Hematopoietic multipotent progenitor cell treated with erythropoietin and hydrocortisone succinate and interleukin-3 and kit ligand, for 8 days (in vitro differentiated cells): ENCODE measurements at places on chromosomes 11 and 22.

DNA sequence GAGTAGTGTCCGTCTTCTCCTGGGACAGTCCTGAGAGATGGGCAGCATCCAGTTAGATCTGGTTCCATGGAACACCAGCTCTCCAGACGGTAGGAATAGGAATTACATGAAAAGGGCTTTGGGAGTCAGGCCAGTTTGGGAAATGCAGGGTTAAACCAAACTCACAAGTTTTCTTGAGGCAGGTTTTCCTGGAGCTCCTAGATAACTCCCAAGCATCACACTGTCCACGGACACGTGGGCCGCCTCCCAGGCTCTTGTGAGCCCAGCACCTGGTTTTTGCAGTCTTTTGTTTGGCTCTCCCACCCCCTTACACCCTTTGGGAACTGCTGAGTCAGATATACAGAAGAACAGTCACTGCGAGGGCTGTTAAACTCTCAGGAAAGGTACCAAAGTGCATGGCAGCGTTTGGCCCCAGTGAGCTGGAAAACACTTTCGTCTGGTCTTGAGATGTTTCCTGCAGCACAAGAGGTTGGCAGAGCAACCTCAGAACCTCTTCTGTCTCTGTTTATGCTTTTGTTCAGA lies 90.0 kb downstream of the BCR start:
- DNase-seq, result no peak

DNA sequence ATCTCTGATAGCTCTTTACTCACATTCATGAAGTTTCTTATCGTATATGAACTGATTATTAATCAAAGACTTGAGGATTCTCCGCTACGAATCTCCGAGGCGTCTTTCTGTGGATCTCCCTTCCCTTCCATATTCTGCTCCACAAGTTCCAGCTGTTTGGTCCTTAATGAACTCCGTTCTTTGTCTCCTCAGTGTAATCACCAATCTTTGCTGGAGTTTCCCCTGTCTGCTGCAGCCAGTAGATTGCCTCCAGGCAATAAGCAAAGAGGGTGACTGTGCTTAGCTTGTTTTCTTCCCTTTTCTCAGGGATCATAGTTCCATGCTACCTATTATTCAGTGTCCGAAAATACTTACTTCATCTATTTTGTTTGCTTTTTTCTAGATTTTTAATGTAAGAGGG lies 169.6 kb upstream of the FOLH1 start:
- DNase-seq, result no peak

DNA sequence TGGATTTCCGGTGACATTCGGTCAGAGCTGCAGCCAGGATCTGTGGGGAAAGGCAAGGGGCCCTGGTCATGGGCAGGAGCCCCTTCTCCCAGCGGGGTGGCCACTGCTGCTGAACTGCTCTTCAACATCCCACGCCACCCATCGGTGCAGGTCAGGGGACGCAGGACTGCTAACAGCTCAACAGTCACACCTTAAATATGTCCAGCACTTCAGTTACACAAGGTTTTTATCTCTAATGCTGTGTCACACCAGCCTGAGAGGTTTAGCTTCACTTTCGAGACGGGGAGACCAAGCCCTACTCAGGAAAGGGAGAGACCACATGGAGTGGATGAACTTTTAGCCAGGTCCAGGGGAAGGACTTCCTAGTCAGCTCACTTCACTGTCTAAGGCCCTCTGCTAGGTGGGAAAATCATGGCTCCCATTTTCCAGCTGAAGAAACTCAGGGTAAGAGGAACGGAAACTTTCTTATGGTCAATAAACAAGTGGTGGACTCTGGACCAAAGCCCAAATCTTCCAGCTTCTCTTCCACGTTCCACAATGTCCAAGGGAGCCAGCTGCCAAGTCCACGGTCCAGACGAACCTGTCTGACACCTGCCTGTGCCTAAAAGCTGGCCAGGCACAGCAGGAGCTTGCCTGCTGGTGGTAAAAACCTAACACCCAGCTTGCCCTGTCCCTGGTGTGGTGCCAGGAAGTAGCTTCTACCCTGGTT lies 21.0 kb upstream of the CHADL start:
- no peak for DNase-seq

GRCh38 chr11:48063424-48063978 lies 83.1 kb downstream of the PTPRJ start:
- DNase-seq, result no peak

DNA sequence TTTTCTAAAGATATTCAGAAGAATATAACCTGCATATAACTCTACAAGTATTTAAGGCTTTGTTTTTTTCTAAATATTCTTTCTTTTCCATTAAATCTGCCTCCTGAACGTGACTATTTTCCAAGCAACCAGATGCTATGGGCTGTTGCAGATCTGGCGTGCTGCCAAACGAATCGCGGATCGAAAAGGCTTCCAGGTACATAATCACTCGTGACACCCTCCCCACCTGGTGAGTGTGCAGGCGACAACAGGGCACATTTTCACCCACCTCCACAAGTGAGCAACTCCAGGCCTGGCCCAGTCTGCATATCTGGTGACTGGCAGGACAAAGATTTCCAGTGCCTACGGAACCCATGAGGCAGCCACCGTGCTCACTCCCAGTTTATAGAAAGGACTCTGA lies 660.1 kb downstream of the OPCML start:
- no peak for DNase-seq

GRCh38 chr11:6755953-6756347 lies 15.8 kb downstream of the OR2AG2 start:
- DNase-seq, result no peak

DNA sequence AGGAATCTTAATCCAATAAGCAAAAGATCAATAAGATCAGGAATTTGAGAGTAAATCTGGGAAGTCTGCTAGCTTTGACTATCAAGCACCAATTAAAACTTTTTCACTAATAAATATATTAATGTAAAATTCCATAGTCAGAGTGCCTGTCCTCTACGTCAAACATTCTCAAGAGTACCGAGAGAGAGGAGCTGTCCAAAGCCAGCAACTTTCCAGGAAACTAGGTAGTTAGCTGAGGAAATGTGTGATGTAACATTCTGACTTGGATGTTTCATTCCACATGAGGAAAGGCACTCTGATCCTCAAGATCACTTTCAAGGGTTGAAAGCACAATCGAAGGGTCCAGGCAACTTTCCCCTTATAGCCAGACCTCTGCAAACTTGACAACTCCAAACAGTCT lies 113.2 kb downstream of the STK33 start:
- DNase-seq, result no peak

DNA sequence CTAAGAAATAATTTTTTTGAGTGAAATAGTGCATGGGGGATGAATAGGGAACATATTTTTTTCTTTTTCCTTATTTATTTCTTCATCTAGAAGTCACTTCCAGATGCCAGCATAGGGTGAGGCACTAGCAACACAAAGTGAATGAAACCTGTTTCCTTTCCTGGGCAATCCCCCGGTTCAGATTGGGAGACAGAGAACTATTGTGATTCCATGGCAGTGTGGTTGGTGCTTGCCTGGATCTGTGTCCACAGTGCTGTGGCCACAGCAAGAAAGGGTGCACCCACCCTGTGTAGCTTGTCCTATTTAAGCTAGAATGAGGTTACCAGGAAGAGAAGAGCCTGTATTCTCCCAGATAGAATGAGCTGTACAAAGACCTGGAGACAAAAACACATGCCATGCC lies 57.6 kb downstream of the SLC5A1 start:
- no peak for DNase-seq

GRCh38 chr22:30121960-30122359 lies 41.7 kb downstream of the HORMAD2 start:
- DNase-seq, result no peak

- no peak for DNase-seq
Measured at GRCh38 chr11:1727096-1727690, 23.2 kb downstream of the IFITM10 start.

DNA sequence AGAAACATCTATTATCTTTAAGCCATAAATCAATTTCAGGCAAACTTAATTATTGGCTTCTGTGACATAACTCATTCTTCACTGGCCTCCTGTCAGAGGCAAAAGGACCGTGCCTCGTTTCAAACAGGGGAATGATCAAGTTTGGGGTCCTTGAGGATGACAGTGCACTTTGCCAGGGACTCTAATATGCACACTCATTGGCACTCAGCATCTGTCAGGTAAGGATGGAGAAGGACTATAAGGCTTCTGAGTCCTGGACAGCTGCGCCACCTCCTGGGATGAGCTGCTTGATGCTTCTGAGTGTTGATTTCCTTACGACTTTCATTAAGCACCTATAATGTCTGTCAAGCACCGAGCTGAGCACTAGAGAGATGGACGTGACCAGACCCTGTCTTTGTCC lies 20.2 kb downstream of the BPIFC start:
- peak; percentile 47 for DNase-seq

DNA sequence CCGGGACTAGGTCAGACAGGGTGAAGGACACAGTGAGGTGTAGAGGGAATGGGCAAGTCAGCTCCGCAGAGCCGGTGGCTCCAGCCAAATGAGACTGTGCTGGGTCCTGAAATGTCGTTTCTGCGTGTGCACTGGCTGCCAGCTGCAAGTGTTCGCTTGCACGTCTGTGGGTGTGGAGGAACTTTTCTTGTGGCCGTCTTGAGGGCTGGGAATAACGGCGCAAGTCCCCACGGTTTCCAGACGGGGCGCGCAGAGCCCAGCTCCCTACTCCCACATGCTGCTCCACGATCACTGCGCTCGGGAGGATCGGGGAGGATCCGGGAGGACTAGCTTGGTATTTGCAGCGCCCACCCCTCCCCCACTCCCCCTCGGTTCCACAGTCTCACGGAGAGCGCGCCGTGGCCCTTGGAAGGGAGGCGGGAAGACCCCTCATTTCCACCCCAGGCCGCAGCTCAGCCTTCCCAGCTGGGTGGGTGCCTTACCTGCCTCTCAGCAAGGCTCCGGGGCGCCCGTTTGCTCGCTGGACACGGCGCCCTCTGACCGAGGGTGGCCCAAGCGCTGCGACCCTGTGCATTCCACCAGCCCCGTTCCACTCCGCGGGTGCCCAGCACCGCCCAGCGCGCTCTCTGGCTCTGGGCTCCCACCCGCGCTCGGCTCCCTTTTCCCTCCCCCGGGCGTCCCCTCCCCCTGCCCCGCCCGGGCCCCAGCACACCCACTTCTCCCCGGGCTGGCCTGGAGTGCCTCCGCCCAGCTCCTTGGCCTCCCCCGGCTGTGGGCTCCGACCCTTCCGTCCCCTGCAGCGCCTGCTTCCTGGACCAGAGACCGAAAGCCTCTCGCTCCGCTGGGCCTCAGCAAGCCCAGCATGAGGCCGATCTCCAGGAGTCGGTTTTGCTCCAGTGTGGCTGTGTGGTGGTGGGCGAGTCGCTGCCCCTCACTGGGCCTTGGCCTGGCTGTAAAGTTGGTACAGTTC lies at the start of gene KCNE3:
TSS of gene KCNE3 (minus strand) at position 634 of the 970 bp plus-strand sequence. CDS start 9,986 bp downstream, outside the sequence.
- peak; percentile 45 for DNase-seq

DNA sequence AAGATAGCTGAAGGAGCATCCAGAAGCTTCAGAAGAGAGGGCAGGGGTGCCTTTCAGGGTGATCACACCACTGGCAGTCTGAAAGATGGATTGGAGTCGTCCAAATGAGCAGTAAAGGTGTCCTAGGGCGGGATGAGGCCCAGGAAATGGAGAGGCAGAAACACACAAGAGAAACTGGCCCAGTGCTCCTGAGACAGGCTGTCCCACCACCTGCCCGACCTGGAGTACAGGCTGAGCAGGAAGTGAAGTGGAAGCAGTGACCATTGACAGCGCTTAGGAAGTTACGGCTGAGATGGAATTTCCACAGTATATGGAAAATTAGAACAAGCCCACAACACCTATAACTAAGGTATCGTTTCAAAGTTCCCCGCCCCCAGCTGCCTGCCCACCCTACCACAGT lies 16.1 kb downstream of the EIF3F start:
- no peak for DNase-seq

GRCh38 chr11:23112987-23113886 lies 253.0 kb upstream of the CCDC179 start:
- peak; percentile 49 for DNase-seq

- DNase-seq, result no peak
Measured at GRCh38 chr11:47983464-47984397, 3.4 kb downstream of the PTPRJ start.

DNA sequence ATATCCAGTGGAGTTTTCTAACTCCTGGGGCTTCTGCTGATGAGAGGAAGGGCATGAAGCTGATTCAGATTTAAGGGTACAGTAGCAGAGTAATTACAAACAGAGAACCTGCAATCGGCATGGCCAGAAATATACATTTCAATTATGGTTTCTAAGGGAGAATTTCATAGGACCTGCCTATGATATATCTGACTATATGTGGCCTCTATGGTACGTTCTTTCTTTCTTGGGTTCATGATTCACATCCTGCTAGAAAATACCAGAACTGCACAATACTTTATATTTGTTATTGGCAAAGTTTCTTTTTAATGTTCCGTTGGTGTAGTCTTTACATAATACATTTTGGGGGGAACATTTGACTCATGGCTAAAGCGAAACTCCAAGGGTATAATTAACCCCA lies 63.1 kb upstream of the TTC12 start:
- DNase-seq, result no peak

- no peak for DNase-seq
Measured at GRCh38 chr11:3655547-3655946, 10.6 kb downstream of the ART1 start.

DNA sequence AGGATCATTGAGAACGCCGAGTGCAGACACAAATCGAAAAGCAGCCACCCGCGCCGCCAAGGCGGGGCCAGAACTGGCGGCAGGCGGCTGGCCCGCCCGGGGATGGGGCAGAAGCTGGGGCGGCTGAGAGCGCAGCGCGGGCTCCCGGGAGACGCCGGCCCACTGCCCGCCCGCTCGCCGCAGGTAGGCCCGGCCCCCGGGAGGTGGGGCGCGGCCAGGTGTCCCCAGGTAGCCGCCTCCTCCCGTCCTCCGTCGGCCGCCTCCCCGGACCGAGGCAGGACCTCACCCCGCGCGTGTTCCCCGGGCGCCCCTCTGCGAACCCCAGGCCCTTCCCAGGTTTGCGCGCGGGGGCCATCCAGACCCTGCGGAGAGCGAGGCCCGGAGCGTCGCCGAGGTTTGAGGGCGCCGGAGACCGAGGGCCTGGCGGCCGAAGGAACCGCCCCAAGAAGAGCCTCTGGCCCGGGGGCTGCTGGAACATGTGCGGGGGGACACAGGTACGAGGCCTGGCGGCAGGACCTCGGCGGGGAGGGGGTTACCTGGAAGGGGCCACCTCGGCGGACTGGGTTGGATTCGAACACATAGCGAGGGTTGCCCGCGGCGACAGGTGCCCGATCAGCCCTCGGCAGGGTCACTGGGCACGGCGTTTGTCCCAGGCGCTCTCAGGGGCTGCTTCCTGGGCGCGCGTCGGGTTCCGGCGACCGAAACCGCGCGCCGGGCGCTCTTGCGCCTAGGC lies at the start of gene PRRG4:
TSS of gene PRRG4 (plus strand) at position 248 of the 733 bp plus-strand sequence. CDS start 603 bp downstream, outside the sequence.
- DNase-seq, result peak; percentile 70

DNA sequence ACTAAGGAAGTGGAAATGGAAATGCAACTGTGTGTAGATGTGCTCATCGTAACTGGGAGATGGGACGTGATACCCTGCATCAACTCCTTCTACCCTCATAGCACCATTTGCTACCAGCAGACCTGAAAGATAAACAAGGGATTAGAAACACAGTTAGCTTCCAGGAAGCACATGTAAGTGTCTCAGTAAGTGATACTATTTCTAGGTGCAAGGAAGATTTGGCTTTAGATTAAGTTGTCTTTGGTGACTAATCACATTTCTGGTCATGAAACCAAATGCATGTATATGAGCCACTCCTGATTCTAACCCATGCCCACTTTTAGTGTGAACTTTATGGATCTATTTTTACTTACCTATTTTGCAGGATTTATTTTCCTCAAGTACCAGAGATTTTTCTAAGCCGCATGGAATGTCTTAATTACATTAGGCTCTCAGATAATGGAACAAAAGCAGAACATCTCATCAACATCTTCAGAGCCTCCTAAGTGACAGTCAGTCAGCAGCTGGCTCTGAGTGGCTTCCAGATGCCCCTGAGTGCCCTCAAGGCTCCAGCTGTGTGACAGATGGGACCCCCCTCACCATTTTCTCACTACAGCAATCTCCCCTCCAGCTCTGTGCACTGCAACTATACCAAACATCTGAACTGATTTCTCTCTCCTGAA lies 21.2 kb downstream of the SLC5A12 start:
- no peak for DNase-seq
